ENCODE measurements at places on chromosomes 5 and 9.
A peak's percentile ranks its signal among the peaks of the same experiment; 100 is the strongest.

DNA sequence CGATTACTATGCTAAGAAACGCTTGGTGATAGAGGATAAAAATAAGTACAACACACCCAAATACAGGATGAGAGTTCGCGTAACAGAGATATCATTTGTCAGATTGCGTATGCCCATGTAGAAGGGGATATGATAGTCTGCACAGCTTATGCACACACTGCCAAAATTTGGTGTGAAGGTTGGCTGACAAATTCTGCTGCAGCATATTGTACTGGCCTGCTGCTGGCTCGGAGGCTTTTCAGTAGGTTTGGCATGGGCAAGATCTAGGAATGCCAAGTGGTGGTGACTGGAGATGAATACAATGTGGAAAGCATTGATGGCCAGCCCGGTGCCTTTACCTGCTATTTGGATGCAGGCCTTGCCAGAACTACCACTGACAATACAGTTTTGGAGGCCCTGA is 208.4 kb downstream of the PDZD2 start:
- no peak for DNase-seq

- DNase-seq = no peak
Observed at GRCh38 chr5:41641621-41642020, 131.2 kb upstream of the PLCXD3 start.

GRCh38 chr9:114416290-114416689 is 28.5 kb upstream of the AKNA start:
- no peak for DNase-seq

- no peak for DNase-seq
Observed at GRCh38 chr9:92895812-92896436, 18.1 kb upstream of the ZNF484 start.

GRCh38 chr9:109329638-109330258 is 8.9 kb upstream of the EPB41L4B start:
- DNase-seq = no peak

GRCh38 chr5:12080761-12081160 is 176.5 kb upstream of the CTNND2 start:
- DNase-seq = no peak

- no peak for DNase-seq
Observed at GRCh38 chr9:110095776-110096175, 112.2 kb downstream of the C9orf152 start.

DNA sequence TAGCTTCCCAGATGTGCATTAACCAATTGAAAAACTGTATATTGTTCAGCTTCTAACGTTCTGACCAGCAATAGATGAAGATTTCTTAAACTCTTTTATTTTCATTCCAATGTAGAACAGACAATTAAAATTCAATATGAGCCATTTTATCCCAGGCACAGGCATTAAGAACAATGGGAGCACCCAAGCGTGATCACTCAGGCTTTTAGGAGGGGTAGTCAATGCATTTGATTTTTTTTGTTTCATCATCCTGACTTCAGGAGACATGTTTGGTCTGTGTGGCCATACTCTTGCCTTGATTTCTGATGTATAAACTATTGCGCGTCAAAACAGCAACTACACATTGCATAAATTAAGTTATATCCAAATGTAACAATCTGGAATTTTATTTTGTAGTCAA is 653.0 kb upstream of the RORB start:
- DNase-seq = no peak

- no peak for DNase-seq
Observed at GRCh38 chr9:70112981-70113380, 69.3 kb downstream of the MAMDC2 start.

DNA sequence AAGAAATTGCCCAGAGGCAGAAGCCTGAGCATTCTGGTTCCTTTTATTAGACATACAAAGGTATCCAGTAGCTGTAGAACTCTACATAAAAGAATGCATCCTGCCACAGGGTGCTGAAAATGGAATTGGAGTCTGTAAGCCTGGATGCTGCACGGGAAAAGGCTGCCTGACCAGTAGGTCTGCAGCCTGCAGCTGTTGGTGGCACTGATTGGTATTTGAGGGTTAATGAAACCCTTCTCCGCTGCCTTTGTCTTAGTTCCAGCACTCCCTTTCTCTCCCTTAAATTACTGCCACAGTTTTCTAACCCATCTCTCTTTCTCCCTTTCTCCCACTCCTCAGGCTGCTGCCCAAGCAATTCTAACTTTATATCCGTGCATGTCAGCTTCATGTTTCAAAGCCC is 64.7 kb downstream of the BRINP1 start:
- DNase-seq = no peak

DNA sequence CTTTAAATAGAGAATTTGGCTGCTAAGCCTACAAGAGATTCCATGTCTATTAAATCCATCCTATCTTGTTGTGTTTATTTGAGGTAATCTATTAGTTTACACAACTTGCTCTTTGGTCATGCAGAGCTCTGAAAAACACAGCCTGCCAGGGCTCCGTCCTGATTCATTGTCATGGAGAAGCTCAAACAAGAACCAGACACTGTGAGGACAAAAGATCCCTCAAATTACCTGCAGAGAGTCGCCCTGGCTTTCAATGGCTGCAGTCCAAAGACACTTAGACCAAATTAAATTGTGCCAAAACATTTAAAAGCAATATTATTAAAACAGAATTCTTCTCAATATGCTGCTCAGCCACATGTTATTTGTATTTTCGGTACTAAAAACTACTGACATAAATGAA is 60.1 kb downstream of the CDH18 start:
- no peak for DNase-seq

DNA sequence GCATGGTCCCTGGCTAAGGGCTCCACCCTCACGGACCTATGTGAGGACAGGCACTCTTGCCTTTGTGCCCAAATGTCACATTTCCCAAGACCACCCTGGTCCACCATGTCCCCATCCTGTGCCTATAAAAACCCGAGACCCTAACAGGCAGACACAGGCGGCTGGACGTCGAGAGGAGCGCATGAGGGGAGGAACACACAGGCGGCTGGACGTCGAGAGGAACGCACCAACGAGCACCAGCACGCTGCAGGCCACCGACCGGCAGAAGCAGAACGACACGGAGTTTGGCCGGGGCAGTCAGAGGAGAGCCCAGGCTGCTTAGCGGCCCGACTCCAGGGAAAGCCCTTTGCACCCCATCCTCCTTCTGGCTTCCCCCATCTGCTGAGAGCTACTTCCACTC is 119.9 kb downstream of the ADAMTS2 start:
- no peak for DNase-seq

- DNase-seq = no peak
Observed at GRCh38 chr9:89116805-89117192, 61.8 kb downstream of the SHC3 start.

DNA sequence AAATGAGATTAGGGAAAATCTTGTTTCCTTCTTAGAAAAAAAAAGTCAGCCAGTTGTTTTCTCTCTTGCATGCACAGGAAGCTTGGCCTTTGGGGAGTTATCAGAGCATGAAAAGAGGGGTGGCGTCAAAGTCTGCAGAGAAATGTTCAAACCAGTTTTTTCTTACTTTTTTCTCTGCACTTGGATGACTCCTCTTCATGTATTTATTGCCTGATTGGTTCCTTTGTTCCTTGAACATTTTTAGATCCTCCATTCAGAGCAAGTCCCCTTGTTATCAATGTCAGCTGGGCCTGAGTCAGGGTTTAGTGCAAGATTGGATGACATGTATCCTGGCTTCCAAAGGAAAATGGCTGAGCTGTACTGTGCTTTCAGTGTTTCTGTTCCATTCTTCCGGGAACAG is 392.6 kb upstream of the BRINP1 start:
- no peak for DNase-seq

DNA sequence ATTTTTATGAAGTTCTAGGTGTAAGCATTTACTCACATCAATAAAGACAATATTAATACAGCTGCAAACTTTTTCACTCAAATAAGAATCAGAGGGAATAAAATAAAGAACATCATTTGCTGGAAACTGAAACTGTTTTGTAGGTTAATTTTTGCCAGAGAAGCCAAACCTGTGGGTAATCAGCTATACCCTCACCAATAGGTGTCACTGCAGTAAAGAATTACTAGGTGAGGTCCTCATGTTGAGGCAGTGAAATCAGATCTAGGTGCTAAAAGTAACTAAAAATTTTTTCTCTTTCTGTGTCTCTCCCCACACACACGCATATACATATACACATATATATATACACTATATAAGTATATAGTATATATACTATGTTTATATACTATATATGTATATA is 1016.3 kb upstream of the SEMA6A start:
- no peak for DNase-seq

- no peak for DNase-seq
Observed at GRCh38 chr5:150596826-150597225, 43.6 kb upstream of the SYNPO start.

- DNase-seq = no peak
Observed at GRCh38 chr5:114471529-114471928, 109.7 kb downstream of the KCNN2 start.

GRCh38 chr5:156147261-156147943 is 179.6 kb upstream of the SGCD start:
- DNase-seq = no peak

- DNase-seq = no peak
Observed at GRCh38 chr5:150211156-150212030, 21.5 kb downstream of the SLC6A7 start.

- DNase-seq = peak; percentile 35
Observed at GRCh38 chr9:29212397-29213387, 1639.4 kb upstream of the C9orf72 start.

GRCh38 chr9:89725271-89725670 is 120.5 kb downstream of the GADD45G start:
- no peak for DNase-seq
